HEK293T (cell line): ENCODE measurements at places on chromosomes 1 and 21.
A peak's percentile ranks its signal among the peaks of the same experiment; 100 is the strongest.

GRCh38 chr1:59154401-59154800, 142.5 kb upstream of the FGGY start:
- no peak for DNase-seq

GRCh38 chr1:81237473-81238089, 563.2 kb upstream of the ADGRL2 start:
- no peak for DNase-seq

- DNase-seq, result no peak
These were observed 21.1 kb upstream of the LAMC2 start for GRCh38 chr1:183164963-183165362.

DNA sequence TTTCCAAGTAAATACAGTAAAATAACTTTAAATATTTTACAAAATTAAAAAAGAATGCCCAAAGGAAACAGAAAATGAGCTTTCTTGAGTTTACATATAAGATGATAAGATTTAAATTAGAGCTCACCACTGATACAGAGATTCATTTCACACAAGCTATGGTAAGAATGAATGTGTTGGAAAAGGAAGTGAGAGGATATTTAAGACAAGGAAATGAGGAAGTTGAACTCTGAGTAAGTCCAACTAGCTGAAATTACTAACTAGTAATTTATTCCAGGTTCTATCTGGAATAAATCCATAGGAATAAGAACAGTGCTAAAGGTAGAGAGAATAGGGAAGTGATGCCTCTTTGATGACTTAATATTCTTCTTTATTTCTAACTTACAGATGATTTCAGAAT, 42.4 kb downstream of the FNBP1L start:
- DNase-seq, result no peak

DNA sequence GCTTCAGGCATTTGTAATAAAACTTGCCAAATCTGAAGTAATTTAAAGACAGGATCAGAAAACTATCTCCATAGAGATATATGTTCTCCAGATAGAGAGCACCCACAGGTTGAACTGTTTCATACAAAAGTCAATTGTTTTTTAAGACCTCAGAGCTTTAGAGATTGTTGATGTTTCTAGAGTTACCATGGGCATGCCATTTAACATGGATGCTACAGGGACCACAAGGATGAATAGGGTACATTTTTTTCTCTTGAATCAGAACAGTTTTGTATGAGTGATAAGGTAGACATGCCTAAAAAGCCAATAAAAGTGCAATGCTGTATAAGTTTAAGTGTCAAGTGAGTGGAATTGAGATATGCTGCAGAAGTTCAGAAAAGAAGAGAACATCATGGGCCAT, 511.0 kb upstream of the CAMK1G start:
- DNase-seq, result no peak

DNA sequence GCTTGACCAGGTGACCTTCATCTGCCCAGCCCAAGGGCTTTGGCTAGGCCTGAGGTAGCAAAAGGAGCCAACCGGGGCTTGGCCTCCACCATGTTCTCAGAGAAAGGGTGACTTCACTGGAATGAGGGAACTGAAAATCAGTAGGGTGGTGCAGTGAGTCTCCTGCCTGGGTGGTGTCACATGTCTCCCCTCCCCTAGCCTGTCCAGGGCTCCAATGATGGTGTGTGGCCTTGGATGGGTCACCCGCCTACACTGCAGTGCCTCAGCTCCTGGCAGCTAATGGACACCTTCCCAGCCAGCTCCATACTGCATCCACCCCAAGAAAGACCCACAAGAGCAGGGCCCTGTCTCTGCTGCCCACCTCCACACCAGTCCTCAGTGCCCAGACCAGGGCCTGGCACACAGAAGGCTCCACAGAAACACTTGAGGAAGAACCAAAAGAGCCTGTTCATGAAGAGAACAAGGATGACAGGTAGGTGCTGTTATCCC, 678.7 kb downstream of the MATN1 start:
- no peak for DNase-seq

- no peak for DNase-seq
These were observed 1458.1 kb upstream of the B3GALT2 start for GRCh38 chr1:194644528-194644927.

DNA sequence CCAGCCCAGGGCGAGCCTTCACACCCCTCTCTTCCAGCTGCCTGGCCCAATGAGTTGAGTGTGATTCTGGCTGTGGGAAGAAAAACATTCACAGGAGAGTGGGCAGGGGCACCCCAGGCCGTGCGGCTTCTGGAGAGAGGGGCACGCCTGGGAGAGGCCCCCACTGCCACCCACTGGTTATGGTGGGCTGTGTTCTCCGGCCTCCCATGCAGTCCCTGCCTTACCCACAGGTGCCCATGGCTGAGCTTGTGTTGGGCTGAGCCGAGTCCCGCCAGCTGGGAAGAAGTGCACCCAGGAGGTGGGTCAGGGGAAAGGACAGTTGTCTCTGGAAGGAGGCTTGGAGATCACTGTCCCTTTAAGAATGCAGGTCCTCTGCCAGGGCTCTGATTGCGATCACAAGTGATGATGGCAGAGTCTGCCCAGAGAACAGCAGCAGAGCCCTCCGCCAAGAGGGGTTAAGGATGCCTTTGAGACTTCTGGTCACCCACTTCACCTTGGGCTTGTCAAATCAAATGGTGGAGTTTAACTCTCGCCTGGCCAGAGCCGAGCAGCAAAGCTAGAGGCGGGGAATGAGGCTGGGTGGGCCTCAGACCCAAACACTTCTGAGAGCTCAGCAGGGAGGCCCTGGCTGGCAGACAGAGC, 124.7 kb upstream of the ARHGEF16 start:
- no peak for DNase-seq

DNA sequence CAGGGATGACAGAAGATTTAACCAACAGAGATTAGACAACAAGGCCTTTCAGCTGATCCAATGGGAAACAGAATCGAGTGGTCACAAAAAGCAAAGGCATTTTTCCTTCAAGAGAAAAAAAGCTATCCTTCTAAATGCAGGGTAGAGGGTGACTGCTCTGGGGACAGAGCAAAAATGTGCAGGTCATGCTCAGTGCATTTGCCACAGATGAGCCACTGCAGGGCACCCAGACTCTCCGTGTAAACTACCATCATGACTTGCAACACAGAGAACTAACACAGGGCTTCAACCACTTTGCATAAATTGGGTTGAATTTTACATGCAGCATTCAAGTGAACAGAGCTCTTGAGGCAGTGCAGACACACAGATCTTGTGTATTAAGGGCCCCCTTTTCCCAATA, 56.8 kb downstream of the PRKAB2 start:
- DNase-seq, result no peak

GRCh38 chr1:222894331-222894730, 79.5 kb downstream of the DISP1 start:
- no peak for DNase-seq

GRCh38 chr1:172726740-172727139, 67.8 kb downstream of the FASLG start:
- DNase-seq, result no peak

DNA sequence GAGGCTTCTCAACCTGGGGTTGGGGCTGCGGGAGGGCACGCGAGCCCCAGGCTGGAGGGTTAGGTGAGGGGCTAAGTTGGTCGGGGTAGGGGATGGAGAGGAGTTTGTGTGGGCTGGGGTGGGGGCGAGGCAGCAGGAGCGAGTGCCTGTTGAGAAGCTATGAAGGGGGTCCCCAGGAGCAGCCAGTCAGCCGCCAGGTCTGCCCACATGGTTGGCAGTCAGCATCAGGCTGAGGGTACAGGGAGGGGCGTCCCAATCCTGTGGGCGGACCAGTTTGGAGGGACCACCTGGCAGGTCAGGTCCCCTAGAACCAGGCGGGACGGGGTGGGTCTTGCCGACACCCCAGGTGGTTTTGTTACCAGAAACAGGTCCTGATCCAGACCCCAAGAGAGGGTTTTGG, 400 bp upstream of the TRIM17 start:
- no peak for DNase-seq

DNA sequence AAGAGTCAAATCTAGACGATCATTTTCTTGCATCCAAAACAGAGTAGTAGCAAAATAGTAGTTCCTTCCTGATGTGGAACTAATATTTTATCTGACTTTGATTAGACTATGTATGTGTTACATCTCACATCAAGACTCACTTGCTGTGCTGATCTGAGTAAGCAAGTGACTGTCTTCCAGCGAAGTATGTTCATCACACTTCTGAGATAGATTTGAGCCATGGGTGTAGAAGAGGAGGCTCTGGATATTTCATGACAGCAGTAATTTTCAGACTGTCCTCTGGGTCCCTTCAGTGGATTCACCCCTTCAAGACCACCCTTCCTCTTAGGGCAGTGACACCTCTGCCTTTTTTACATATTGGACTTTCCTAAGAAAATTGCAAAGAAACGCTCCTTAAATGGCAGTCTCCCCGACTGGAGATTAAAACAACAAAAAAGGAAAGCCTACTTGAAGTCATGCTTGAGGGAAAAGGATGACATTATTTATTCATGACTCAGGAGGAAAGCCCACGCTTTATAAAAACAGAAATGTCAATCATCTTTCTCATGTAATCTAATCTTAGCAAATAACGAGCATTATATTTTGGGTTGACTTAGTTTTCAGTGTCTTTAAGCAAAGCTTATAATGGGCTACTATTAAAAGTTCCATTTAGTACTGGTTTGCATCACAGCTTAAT, 22.8 kb downstream of the ATP1B1 start:
- no peak for DNase-seq

GRCh38 chr21:42722808-42723473, 69.5 kb downstream of the PDE9A start:
- DNase-seq, result no peak

DNA sequence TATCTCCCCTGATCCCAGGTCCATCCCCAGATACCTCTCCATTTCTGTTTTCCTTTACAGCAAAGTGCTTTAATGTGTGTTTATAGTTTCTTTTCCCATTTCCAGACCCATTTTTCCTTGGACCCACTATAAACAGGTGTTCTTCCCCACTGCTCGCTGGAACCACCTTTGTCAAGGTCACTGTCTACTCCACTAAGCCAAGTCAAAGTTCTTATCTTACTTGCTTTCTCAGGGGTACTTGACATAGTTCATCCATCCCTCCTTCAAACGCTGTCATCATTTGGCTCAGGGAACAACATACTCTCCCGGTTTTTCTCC, 8.3 kb downstream of the SLAMF1 start:
- DNase-seq, result no peak

- DNase-seq, result no peak
These were observed 6.9 kb upstream of the PTGFR start for GRCh38 chr1:78483903-78484302.

- no peak for DNase-seq
These were observed 8.9 kb downstream of the ZBTB7B start for GRCh38 chr1:155011437-155012025.

- DNase-seq, result no peak
These were observed 2.9 kb downstream of the TATDN3 start for GRCh38 chr1:212794561-212795014.

GRCh38 chr1:7221826-7222694, 436.8 kb downstream of the CAMTA1 start:
- DNase-seq, result no peak

DNA sequence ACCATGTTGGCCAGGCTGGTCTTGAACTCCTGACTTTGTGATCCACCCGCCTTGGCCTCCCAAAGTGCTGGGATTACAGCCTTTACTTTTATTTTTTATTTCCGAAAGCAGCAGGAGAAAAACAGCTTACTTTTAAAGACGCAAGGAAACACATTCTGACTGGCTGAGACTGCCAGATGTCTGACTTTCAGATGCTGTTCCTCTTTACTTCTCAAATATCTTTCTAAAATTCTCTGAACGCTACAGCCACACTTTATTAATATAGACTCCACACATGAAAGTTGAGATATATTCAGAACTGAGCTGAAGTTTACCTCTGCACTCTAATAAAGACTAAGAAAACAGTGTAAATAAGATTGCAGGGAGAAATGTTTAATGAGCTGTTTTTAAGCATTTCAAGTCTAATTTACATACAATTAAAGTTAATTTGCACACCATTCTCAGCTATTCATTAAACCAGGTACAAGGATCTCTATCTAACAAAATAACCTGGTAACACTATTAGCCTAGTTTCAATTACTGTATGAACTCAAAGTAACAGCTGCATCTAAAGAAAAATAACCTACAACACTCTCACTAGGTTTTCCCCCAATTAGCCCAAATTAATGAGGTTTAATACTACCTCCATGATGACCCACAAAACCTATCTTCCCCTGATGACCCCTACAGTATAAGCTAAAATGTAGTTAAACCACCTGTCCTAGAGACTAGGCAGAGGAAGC, 24.9 kb downstream of the WASF2 start:
- DNase-seq, result no peak

GRCh38 chr1:147676311-147677085, 6.2 kb upstream of the ACP6 start:
- DNase-seq, result no peak

GRCh38 chr1:183138301-183138700, 47.8 kb upstream of the LAMC2 start:
- DNase-seq, result no peak

- no peak for DNase-seq
These were observed 187.0 kb downstream of the TPR start for GRCh38 chr1:186188004-186188539.

GRCh38 chr1:3170561-3171453, 101.8 kb downstream of the PRDM16 start:
- peak; percentile 43 for DNase-seq

- DNase-seq, result no peak
These were observed 561.9 kb upstream of the ADGRL4 start for GRCh38 chr1:79568411-79568810.

GRCh38 chr1:52604063-52604770, 2.0 kb downstream of the GPX7 start:
- DNase-seq, result no peak

- DNase-seq, result no peak
These were observed 75.4 kb downstream of the NRIP1 start for GRCh38 chr21:14989359-14989758.

DNA sequence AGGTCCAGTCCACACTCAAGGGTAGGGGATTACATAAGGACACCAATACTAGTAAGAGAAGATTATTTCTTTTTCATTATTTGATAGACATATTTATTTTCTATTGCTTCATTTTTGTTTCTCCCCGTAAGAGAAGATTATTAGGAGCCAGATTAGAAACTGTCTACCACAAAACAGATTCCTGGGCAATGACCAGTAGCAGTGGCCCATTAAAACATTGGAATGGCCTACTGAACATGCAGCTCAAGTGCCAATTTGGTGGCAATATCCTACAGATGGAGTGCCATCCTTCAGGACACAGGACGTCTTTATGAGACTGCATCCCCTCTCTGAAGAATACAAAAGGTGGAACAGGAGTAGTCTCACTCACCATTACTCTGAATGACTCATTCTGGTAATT, 34.0 kb upstream of the ARHGAP29 start:
- no peak for DNase-seq
